Renal cortex interstitium (tissue), 15 donors: ENCODE measurements at places on chromosomes 13 and 19. TPM values are rescaled to one million over a fixed set of nuclear protein-coding genes. Genes with fewer than 3 reads are reported as not detected.

DNA sequence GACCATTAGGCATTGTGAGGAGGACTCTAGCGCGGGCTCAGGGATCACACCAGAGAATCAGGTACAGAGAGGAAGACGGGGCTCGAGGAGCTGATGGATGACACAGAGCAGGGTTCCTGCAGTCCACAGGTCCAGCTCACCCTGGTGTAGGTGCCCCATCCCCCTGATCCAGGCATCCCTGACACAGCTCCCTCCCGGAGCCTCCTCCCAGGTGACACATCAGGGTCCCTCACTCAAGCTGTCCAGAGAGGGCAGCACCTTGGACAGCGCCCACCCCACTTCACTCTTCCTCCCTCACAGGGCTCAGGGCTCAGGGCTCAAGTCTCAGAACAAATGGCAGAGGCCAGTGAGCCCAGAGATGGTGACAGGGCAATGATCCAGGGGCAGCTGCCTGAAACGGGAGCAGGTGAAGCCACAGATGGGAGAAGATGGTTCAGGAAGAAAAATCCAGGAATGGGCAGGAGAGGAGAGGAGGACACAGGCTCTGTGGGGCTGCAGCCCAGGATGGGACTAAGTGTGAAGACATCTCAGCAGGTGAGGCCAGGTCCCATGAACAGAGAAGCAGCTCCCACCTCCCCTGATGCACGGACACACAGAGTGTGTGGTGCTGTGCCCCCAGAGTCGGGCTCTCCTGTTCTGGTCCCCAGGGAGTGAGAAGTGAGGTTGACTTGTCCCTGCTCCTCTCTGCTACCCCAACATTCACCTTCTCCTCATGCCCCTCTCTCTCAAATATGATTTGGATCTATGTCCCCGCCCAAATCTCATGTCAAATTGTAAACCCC lies 2.8 kb upstream of the CEACAM5 start:
- DNase-seq, result peak; percentile 37

The NPAS1 gene
- polyA plus RNA-seq, result 1.4 TPM

GRCh38 chr19:42121036-42121621 lies 11.1 kb downstream of the POU2F2 start:
- no peak for DNase-seq

GRCh38 chr13:50229960-50230661 lies 214.9 kb downstream of the KCNRG start:
- DNase-seq, result no peak

The C19orf33 gene
- 4.8 TPM for polyA plus RNA-seq
